Left cardiac atrium (tissue), 4 donors: ENCODE measurements at places on chromosomes 6 and 20.

- peak; percentile 79 for DNase-seq
Observed at GRCh38 chr6:11609324-11610071, 71.9 kb downstream of the TMEM170B start.

DNA sequence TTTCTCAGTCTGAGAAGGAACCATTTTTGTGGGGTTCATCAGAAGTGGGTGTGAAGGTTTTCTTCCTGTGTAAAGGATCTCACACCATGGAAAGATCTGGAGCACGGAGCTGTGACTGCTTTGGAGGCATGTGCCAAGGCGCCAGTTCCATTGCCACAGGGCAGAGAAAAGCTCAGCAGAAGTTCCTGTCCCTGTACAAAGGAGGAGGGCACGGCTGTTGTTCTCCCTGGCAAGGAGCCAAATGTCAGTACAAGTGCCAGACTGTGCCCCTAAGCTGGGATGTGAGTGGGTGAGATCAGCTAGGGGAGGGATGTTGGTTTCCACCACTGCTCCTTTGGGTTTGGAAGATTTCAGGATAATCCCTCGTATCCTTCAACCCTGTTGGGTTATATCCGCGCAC lies 117.3 kb downstream of the CRYBG1 start:
- DNase-seq: no peak

GRCh38 chr20:21008951-21009350 lies 97.2 kb downstream of the LINC00237 start:
- DNase-seq: no peak

GRCh38 chr6:85436411-85436810 lies 13.5 kb upstream of the NT5E start:
- no peak for DNase-seq
